ENCODE measurements at places on chromosomes 5 and 9.

- DNase-seq, result peak; percentile 38
Measured at GRCh38 chr5:39716532-39717028, 291.8 kb upstream of the DAB2 start.

- no peak for DNase-seq
Measured at GRCh38 chr5:156762771-156763170, 87.3 kb upstream of the PPP1R2B start.

- DNase-seq, result no peak
Measured at GRCh38 chr5:153818626-153819025, 220.1 kb downstream of the FAM114A2 start.

DNA sequence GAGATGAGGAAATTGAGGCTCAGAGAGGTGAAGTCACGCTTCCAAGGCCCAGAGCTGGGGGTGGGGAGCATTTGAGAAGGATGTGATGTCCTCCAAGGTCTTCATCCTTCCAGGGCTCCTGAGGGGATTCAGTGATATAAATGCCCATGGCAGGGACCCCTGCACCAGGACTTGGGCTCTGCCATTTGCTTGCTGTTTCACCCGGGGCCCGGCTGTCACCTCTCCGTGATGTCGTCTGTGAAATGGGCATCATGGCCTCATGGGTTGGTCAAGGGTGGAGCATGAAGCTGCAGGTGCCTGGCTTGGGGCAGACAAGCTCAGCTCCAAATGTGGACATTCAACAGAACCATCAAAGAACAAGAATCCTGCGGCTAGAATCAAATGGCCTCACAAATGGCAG is 253.1 kb downstream of the PBX3 start:
- no peak for DNase-seq

DNA sequence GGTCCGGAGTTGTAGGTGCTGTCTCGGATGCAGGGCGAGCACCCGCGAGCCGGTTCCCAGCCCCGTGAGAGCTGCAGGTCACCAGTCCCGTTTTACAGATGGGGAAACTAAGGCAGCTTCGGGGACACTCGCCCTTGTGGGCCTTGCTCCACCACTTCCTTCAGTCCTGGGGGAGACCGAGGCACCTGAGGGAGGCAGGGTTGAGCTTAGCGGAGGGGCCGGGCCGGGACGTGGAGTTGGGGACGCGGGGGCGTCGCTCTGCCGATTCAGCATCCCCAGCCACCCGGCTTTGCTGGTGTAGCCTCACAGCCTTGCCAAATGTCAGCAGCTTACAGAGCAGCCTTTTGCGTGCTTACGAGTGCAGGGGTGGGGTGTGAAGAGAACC is 530 bp downstream of the BBLN start:
- no peak for DNase-seq

GRCh38 chr5:145161391-145161790 is 673.8 kb downstream of the PRELID2 start:
- DNase-seq, result no peak

DNA sequence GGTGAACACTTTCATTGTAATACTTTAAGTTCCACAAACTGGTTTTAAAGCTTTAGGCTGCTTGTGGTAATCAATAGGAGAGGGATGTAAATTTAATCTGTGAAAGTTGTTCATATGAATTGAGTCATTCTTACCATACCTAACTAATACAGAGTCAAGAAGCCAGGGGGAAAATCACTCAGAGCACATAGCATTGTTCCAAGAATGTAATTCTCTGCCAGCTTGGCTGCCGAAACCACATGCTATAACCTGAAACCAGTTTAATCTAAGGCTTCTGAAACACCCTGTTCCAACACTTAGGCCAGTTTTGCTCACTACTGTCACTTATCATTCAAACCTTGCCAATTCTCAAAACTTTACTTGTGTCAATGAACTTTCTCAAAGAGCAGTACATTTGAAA is 528.8 kb upstream of the GRAMD2B start:
- no peak for DNase-seq

GRCh38 chr5:55820488-55820887 is 30.7 kb upstream of the IL31RA start:
- no peak for DNase-seq

DNA sequence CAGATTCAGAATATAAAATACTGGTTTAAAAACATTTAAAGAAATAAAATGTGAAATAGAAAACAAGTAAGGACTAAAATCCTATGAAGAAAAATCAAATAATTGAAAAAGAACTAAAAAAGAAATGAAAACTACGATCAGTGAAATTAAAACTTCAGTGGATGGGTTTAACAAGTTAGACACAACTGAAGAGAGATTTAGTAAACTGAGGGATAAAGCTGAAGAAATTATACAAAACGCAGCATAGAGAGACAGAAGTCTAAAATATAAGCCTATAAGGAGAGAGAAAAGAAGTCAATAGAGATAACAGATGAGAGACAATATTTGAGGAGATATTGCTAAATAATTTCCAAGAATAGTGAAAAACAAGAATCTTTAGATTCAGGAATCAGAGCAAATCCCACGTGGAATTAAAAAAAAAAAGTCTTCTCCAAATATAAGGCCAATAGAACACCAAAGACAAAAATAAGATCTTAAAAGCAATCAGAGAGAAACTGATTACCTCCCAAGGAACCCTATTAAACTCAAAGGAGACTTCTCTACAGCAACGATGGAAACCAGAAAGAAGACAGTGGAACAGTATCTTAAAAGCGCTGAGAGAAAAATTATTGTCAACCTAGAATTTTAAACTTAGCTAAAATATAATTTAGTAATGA is 59.6 kb upstream of the ABL1 start:
- no peak for DNase-seq

Measured in large intestine (tissue), 12 donors.